ENCODE measurements at places on chromosomes 13 and 19.
A peak's percentile ranks its signal among the peaks of the same experiment; 100 is the strongest.

GRCh38 chr19:42327381-42327780 is 1.9 kb downstream of the MEGF8 start:
- DNase-seq, result no peak

DNA sequence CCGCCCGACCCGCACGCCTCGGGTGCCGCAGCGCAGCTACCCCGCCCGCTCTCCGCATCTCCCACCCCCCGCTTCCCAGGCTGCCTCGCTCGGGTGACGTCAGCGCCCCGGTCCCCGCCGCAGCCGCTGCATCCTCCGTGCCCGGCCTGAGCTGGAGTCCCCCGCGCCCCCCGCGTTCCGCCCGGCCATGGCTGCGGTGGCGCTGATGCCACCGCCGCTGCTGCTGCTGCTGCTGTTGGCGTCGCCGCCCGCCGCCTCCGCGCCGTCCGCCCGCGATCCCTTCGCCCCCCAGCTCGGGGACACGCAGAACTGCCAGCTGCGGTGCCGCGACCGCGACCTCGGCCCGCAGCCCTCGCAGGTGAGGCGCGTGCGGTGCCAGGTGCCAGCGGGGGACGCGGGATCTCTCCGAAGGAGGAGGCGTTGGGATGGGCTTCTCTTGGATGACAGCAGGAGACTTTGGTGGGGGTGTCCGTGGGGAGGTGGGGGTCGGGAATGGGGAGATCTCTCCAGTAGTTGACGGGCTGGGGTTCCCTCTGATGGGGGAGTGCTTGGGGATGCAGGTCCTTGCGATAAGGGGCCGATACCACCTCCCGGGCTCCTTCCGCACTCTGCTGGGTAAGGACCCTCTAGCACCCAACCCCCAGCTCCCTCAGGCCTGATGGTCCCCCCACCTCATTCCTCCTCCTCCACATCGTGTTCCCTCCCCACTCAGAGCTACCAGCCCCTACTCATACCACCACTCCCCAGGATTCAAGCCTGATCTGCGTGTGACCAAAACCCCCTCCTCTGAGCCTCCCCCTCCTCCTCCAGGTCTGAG is at the start of gene TMEM59L:
TMEM59L (plus strand) TSS at position 99 of the 817 bp plus-strand sequence; CDS start at position 188, 89 bp downstream.
- DNase-seq, result peak; percentile 77

GRCh38 chr13:42394711-42395085 is 122.7 kb downstream of the AKAP11 start:
- no peak for DNase-seq

DNA sequence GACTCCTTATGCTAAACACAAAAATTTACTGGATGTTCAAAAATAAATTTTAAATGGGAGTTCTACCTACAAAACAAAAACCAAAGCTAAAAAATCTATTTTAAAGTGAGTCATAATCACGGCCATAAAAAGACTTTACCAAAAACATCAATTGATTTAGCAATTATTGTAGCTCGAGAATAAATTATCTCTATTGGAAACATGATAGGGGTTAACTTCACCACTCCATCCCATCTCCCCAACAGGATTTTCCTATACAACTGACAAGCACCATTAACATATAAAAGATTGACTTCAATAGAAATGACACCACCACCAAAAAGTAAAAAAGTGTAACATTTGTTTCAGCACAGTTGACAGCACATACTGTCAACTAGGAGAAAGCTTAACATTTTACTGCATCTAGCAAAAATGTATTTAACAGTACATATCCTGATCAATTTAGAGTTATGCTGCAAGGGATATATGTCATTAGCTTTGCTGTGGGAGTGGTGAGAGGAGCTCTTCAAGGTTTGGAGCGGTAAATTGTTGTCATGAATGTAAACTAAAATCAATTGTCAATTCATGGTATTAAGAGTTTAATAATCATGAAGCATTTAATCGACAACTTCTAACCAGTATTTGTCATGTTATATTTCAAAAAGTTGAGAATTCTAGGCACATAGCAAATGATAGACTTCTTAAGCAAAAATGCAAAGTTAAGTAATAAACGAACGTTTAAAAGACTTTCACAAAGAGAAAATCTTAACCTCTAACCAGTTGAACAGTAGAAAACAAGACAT is 3.8 kb downstream of the UBL3 start:
- no peak for DNase-seq

GRCh38 chr13:94433055-94433961 is 46.2 kb downstream of the DCT start:
- peak; percentile 31 for DNase-seq

- DNase-seq, result peak; percentile 36
Measured at GRCh38 chr19:39265321-39265916, 2.8 kb upstream of the IFNL2 start.

- no peak for DNase-seq
Measured at GRCh38 chr13:78228940-78229339, 310.3 kb upstream of the EDNRB start.

DNA sequence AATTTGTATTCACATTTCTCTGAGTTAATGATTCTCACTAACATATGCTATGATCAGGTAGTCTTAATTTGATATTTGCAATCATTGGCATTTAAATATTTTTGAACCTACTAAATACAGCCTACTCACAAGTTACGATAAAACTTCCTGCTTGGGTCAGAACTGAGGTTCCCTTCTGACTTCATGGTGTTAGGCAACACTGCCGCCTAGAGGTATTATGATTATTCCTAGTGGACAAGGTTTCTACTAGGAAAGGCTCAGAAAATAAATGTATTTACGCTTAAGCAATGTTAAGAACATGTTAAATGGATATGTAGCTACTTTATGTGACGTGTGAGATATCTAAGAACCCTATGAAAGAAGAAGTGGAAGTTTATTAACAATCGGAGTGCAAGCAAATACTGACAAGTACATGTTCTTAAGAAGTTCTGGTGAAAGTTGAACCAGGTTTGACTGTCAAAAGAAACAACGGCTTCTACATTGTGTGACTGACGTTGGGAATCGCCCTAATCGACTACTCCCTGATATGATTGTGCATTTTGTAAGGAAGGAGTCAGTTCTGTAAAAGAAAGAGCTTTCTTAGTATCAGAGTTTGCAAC is 1395.8 kb downstream of the SLITRK5 start:
- DNase-seq, result peak; percentile 75

GRCh38 chr19:43534816-43535761 is 2.1 kb downstream of the ZNF575 start:
- peak; percentile 92 for DNase-seq

DNA sequence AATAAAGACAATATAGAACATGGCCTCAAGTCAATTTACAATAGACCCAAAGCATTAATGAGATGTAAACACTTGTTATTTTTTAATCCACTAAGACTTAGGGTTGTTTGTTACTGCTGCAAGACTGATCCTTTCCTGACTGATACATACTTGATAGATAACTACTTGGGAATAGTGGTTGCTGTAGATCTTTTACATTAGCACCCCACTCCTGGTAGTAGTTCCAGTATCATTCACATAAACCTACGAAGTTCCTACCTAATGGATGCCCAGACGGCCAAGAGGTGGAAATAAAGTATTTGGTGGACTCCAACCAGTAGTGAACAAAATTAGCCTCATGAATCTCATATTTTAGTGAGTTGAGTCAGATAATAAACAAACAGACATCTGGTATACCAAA is 26.9 kb downstream of the ADGRE1 start:
- DNase-seq, result no peak

GRCh38 chr13:113803409-113804016 is 44.5 kb downstream of the TMEM255B start:
- no peak for DNase-seq

DNA sequence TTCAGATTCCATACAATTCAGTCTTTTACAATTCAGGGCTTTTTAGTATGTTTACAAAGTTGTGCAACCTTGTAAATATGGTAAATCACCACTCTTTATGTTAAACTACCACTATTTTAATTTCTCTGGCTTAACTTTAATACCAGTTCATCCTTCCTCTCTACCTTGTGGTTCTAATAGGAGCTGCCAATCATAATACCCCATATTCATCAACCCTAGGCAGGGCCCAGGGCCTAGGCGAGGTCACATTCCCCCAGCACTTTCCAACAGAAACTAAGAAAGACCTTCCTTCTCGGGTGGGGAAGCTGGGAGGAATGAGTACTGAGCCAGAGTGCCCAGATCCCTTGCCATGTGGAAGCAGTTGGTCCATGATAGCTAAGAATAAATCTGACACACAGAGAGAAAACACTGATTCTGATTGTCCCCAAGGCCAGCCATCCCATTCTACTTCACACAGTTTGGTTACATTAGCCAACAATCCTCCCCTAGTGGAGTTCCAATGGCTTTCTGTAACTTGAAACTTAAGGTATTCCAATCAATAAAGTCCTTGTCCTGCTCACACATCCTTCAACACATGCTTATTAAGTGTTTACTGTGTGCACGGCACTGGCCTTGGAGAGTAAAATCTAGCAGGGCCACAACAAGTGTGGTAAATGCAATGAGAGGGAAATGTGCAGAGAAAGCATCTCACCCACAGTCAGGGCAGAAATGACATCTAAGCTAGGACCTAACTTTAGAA is 76.8 kb downstream of the NUFIP1 start:
- DNase-seq, result no peak

DNA sequence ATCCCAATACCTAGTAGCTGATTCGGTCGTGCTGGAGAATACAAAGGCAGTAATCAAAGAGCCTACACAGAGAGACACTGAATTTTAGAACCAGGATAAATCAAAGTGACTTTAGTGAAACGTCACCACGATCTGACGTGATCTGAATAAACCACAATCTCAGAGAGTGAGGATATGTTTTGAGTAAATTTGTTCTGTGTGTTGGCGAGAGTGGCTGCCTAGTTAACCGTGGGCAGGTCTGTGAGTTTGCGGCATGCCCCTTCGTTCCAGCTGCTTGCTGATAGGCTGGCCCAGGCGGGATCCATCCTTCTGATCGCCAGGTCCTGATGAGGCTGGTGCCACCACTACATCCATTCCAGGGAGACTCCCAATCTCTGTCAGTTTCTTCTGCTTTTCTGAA is 40.4 kb downstream of the LRCH1 start:
- no peak for DNase-seq

- DNase-seq, result no peak
Measured at GRCh38 chr19:46206176-46206575, 23.4 kb upstream of the IGFL1 start.

DNA sequence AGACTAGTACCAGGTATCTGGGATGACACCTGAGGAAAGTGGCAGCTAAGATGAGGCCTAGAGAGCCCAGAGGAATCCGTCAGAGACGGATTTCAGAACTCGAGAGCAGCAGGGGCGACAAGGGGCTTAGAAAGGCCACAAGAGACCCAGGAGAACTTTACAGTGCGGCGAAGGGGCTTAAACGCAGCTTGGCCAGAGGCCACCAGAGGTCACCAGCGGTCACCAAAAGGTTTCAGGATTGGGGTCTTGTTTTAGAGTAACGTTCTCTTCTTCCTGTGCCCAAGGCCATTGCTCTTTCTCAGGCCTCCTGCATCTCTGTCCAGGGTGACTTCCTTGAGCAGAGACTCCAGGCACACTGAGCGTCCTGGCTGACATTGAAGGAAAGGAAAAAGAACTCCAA is 2.2 kb downstream of the ZSCAN22 start:
- peak; percentile 84 for DNase-seq

- DNase-seq, result no peak
Measured at GRCh38 chr13:55000844-55001243, 1972.2 kb downstream of the OLFM4 start.

DNA sequence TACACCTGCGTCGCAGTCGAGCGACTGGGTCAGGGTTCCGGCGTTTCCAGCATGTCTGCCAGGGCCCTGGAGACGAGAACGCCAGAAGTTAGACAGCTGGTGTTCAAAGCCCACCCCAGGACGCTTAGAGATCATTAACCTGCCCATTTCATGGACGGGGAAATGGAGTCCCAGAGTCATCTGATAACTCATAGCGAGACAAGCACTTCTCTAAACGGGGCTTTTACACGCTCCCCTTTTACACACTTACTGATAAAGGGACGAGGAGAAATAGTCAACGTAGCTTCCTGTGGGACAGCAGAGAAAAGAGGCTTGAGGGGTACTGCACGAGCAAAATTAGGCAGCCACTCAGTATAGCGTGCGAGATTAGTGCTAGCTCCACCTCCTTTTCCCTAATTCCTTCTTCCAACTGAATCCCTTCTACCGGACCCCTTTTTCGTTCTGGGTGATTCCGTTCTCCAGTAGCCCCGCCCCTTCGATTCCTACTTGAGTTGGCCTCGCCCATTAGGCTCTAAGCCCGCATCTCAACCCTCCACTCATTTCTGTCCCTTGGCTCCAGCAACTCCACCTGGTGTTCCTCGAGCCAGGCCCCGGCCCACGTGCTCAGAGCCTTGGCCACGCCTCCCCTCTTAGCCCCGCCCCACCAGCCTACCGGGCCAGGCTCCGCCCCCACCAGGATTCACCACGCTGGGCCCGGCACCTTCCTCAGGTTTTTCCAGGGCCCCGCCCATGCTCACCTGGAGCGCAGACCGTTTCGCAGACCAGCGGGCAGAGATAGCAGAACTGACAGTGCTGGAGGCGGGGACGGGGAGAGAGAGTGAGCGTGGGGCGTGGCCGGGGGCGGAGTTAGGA is 3.7 kb downstream of the HRC start:
- DNase-seq, result peak; percentile 89

GRCh38 chr13:29513002-29513980 is 82.2 kb downstream of the SLC7A1 start:
- DNase-seq, result no peak

DNA sequence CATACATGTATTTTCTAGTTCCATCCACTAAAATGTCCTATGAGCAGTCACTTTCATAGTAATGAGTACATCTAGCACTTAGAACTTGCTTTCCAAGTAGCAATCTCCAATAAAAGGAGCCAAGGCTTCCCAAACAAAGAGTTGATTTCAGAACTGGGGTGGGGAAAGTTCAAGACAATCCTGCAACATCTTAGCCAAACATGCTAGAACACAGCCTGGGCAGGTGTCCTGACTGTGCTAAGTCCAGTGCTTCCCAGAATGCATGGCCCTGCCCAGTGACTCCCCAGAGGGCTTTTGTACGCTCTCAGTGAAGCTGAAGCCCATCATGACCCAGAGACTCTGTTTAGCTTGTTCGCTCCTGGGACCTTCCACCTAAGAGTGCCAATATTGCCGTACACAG is 106.7 kb upstream of the UBAC2 start:
- no peak for DNase-seq

GRCh38 chr13:22483276-22483675 is 697.5 kb upstream of the SGCG start:
- DNase-seq, result no peak

DNA sequence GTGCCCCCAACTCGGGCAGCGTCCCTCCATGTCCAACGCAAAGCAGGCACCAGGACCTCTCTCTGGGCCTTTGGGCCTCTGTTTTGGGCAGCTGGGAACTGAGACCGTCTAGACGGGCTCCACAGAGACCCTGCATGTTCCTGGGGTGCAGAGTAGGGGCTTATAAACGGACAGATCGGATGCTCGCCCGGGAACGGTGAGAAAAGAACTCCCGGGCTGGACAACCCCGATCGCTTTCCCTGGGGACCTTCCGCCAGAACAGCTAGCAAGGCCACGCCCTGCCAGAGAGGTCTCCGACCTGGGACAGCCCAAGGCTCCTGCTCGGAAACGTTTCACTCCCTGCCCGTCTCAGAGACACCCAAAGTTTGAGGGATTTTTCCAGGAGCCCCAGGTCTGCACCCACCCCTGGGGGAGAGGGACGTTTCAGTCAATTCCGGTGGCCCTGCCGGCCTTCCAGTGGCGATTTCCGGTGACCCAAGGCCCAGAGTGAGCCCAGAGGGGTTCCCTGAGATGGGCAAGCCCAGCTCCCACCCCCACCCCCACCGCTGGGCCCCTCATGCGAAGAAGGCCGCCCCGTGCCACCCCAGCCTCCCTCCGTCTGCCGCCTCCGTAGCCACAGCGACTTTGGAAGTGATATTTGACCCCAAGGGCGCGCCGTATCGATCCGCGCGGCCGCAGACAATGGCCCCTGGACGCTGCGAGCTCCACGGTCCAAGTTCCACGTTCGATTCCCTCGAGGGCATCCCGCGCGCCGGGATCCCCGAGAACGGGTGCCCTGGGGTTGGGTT is 1.7 kb downstream of the NR2F6 start:
- DNase-seq, result peak; percentile 76

- no peak for DNase-seq
Measured at GRCh38 chr13:29487466-29488454, 107.7 kb downstream of the SLC7A1 start.

Data from neural progenitor cell (in vitro differentiated cells).